Immature natural killer cell (primary cell): ENCODE measurements at places on chromosomes 1 and 21.

DNA sequence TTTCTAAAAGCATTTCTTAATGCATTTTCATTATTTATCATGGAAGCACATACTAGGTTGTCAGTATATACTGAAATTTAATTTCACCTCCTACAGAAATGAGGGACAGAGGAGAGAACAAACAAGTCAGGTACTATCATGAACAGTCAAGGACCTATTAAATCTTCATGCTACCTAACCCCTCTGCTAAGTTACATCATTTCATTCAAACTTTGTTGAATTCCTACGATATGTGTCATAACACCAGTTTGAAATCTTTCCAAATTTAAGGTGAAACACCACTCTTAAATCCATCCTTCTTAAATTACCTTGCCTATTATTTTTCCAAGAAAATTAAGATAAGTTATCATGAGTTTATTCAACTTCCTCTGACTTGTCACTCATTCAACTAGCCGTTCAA, 78.9 kb downstream of the DENND1B start:
- DNase-seq = no peak

DNA sequence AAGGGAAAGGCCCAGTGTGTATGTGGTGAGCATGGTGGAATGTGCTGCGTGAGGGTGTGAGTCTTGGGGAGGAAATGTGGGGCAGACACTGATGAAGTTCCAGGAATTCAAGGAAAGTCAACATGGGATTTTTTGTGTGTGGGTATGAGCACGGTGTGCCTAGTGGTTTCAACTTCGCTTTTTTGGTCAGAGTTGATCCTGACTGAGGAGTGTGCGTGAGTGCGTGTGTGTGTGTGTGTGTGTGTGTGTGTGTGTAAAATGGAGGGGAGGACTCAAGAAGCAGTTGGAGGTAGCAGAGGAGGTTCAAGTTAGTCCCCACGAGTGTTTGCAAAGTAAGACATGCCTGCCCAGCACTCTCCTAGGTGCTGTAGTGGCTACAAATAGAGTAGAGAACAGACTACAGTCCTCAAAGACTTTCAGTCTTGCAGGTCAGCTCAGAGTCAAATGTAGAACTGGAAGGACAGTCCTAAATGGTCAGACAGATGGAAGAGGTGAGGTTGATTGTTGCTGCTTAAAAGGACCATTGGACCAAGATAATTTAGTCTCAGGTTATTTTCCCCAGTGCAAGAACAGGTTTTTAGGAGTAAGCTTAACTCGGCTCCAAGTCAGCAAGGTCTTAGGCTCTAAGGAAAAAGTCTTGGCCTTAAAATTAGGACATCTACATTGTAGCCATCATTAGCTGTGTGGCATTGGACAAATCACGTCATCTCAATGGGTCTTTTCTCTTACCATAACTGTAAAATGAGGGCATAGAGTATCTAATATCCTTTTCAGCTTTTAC, 25.0 kb downstream of the SLAMF1 start:
- no peak for DNase-seq

DNA sequence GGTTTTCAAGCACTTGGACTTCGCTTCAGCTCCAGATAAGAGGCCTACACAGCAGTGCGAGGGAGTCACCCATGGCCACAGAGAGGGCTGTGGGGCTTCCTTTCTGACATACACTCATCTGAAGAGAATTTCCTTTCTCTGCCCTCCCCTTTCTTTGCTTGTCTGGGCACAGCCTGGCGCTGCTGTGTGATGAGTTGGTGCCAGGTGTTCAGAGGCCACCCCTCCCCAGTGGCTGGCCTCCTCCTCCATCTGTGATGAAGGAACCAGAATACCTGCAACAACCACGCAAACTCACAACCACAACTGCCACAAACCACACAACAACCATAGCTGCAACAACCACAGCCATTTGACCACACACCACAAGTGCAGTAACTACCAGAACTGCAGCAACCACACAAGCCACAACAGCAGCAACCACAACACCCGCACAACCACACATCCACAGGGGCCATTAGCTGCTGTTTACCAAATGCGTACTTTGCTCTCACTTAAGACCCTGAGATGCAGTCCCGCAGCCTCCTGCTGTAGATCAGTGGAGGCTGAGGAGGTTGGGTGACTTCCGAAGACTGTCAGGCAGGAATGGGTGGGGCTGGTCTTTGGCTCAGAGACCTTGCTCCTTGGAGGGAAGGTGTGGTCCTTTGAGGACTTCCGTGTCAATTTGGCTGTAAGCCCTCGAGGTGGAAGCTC, 71.1 kb downstream of the IER5 start:
- DNase-seq = peak; percentile 37

DNA sequence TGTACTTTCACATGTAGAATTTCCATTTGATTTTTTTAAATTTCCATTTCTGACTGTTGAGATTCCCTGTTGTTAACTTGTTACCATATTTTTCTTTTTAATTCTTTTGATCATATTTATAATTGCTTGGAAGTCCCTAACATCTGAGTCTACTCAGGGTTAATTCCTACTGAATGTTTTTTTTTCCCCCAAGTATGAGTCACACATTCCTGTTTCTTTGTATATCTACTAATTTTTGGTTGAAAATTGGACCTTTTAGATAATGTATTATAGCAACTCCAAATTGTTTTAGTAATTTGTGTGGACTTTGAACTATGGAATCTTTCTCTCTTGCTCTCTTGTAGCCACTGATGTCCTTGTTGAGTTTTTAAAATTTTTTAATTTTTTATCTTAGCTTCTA, 54.6 kb downstream of the STXBP3 start:
- no peak for DNase-seq

GRCh38 chr1:111351700-111352099, 61.0 kb downstream of the CHIA start:
- no peak for DNase-seq

GRCh38 chr21:42614811-42615351, 38.5 kb upstream of the PDE9A start:
- peak; percentile 33 for DNase-seq

- DNase-seq = no peak
Observed at GRCh38 chr1:155944444-155944799, 3.0 kb downstream of the RXFP4 start.

- DNase-seq = no peak
Observed at GRCh38 chr1:16015960-16016901, 1.6 kb downstream of the HSPB7 start.

GRCh38 chr1:212229654-212230053, 55.6 kb upstream of the PPP2R5A start:
- DNase-seq = no peak

GRCh38 chr1:159779403-159779851, 1.3 kb upstream of the DUSP23 start:
- no peak for DNase-seq

DNA sequence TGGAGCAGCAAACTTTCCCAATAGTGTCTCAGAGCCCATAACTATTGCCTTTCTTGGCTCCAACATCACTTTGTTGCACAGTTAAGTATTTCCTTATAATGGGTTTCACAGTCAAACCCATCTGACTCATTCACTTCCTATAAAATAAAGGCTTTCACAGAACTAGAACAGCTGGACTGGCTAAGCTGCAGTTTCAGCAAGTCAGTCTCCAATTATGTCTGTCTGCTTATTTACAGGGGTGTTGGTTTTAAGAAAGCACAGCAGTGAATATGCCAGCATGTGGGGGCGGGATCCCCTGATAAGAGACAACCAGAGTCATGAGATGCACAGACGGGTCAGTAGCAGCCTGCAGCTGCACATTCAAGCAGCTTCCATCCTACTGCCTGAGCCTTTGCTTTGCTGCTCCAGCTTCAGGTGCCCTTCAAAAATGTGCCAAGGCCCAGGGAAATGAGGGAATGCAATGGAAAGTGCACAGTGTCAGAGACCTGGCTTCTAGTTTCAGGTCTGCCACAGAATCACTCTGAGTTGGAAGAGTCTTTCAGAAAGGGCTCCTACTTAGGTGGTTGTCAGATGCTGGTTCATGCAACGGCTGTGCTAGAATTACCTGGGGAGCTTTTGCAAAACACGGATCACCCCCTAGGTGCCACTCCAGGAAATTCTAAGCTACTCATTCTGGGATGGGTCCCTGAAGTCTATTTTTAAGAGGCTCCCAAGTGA, 24.8 kb downstream of the RNF19B start:
- DNase-seq = no peak

DNA sequence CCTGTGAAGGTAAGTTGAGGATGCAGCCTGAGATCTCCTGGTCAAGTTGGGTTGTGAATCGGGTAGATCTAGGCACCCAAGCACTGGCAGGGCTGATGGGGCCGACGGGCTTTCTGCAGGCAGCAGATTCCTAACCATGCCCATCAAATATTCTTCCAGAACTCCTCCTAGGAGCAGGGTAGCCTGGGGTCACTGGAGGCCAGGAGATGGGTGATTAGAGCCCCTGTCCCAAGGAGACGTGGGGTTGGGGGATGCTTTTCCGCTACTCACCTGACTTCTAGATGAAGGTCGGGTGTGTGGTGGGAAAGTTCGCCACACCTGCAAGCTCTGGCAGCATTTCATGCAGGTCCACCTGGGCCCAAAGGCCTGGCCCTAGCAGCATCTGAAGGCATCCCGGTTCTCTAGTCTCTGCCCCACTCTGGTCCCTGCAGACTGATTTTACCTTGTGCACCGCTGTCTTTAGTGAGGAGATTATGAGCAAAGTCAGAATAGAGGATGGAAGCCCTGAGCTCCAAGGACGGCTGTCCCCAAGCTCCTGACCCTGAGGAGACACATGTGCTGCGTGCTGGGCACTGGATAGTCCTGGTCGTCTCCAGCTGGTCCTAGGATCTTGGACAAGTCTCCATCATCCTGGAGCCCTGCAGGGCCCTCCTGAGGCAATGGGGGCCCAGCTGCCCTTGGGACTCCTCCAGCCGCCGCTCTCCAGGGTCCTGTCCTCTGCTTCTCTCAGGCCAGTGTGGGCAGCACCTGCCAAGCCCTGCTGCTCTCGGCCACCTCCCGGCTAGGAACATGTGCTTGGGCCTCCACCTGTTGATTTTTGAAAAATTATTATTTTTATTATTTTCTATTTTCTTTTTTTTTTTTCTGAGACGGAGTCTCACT, 21.8 kb upstream of the C2CD2 start:
- no peak for DNase-seq

GRCh38 chr21:38818325-38818723, 12.6 kb downstream of the ETS2 start:
- no peak for DNase-seq

DNA sequence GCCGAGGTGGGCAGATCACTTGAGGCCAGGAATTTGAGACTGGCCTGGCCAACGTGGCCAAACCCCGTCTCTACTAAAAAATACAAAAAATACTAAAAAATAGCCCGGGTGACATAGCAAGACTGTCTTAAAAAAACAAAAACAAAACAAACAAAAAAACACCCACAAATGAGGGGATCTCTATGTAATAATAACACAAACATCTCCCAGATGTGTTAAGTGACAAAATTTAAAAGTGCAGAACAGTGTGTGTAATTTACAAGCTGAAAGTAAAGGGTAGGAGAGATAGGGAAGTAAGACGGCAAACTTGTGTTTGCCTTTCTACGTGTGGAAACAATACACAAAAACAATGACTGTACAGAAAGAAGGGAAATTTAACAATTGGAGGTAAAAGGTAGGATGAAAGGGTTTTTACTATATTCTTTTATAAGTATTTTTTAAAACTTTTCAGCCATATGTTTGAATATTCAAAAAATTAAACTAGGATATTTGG, 36.3 kb downstream of the ARID4B start:
- DNase-seq = no peak

DNA sequence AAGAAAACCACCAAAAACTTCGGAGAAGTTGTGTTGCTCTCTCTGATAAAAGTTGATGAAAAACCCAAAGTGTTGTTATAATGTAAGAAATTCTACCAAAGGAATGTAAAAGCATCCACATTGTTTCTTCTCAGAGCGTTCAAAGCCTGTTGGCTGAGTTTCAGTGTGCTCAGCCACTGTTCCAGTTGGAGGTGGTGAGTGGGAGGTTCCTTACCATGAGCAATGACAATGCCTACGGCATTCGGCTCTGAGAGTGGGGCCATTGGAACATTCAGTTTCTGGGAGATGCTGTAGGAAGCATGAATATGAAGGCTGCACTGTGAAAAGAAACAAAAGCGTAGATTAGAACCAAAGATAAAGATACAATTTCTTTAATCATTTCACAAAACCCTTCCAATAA, 20.5 kb upstream of the MYBPHL start:
- no peak for DNase-seq

GRCh38 chr1:5447503-5447960, 544.7 kb downstream of the NPHP4 start:
- DNase-seq = no peak

DNA sequence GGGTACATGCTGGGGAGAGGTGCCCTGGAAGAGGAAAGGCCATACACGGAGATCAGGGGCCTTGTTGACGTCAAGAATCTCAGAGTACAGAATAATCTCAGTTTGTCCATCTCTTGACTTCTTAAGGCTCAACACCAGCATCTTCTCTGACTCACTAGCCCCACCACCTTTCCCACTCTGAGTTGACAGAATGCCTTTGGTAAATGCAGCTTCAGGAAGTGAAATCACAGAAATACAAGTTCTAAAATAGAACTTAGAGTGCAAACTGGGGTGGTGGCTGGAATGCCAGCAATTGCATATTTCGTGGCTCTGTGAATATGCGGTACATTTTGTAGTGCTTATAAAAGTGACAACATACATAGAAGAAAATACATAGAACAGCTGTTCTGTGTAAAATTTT, 1.6 kb downstream of the COG2 start:
- DNase-seq = no peak

DNA sequence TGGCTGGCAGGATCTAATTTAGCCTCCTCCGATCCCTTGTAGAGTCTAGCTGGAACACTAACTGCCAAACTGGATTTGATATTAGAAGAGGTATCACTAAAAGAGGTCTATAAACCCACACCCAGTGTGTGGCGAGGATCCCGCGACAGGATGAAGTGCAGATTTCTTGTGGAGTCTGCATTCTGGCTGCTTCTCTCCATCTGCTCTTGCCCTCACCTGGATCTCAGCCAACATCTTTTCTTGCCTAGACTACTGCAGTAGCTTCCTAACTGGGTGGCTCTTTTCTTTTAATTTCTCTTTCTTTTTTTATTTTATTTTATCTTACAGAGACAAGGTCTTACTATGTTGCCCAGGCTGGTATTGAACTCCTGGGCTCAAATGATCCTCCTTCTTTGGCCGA, 48.9 kb upstream of the CAPZB start:
- DNase-seq = no peak

- DNase-seq = no peak
Observed at GRCh38 chr1:15508700-15509487, 15.1 kb downstream of the CASP9 start.

- DNase-seq = no peak
Observed at GRCh38 chr1:25658791-25659431, 42.3 kb downstream of the MAN1C1 start.

DNA sequence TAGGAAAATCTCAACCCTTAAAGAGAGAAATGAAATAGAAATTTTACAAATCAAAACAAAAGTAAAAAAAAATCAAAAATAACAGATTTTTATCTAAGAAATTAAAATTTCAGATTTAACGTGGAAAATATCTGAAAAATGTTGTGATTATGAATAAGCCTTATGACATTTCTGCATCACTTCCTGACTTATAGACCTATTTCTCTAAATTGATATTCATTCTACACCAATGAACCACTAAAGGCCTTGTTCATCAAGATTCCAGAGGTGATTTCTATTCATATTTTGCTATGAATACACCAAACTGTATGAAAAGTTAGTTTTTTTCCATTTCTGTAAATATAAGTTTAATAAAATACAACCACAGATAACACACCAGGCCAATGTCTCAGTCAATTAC, 261.5 kb downstream of the SMYD3 start:
- DNase-seq = no peak
